Stimulated activated CD4-positive, alpha-beta T cell treated with anti-CD3 and anti-CD28 coated beads, TNF-alpha, amount 100 ng/mL, for 1 hour (primary cell): ENCODE measurements at places on chromosomes 3 and 15.

- no peak for DNase-seq
Measured at GRCh38 chr3:140719841-140720614, 42.2 kb downstream of the TRIM42 start.

DNA sequence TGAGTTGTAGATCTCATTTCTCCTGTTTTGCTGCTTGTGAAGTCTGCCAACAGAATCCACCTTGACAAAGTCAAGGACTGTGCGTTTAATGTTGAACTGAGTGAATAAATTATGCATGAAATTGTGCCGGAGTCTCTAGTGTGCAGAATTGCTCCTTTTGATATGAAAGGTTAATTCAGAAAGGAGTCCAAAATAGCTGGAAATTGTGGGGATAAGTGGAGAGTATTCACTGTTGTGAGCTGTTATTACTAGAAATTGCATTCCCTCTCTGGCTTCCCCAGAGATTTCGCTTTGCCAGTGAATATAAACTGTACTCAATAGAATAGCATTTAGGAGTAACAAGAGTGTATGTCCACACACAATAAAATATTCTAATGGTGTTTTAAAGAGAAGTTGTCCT lies 43.1 kb downstream of the SAMMSON start:
- DNase-seq, result no peak

DNA sequence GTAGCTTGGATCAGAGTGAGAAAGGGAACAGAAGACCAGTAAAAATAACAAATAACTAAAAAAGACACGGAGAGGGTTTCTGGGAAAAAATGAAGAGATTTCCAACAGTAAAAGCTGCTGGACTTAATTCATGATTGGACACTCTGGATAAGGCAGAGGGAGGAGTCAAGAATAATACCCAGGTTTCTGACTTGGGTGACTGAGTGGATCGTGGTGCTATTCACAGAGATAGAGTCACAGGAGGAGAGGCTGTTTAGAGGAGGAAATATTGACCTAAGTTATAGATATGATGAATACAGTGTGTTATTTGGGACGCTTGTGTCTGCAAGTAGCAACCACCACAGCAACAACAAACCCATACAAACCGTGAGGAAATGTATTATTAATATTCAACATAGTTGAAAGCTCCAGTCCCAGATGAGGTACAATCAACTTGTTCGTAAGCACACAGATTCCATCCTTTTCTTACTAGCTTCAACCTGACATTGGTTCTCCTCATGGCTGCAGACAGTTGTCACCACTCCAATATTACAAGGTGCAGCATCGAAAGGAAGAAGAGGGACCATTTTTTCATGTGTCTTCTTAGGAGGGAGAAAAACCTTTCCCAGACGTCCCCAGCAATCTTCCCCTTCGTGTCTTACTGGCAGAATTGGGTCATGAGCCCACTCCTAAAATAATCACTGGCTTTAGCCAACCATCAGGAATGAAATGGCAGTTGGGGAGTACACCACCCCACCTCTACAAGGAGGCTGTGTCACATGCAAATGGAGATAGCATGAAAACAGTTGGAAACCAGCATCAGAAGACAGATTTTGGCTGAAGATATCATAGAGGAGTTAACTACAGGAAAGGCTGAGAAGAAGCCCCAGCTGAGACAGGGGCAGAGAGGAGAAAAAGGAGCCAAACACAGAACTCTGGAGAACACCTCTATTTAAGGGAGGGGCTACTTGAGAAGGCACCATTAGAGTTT lies 387.8 kb downstream of the SHQ1 start:
- no peak for DNase-seq

DNA sequence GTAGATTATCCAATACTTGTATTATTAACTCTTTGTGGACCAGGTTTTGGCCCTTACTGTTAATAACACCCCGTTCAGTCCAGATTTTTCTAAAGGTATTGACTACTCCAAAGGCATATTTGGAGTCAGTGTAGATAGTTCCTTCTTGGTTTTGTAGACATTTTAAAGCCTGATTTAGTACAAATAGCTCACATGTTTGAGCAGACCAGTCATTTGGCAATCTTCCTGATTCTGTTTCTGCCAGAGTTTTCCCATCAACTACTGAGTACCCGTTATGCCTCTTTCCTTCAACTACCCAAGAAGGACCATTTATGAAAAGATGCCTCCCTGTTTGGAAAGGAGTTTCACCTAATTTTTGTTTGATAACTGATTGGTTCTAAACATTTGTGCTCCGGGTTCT lies 82.0 kb downstream of the CHCHD4 start:
- DNase-seq, result no peak

- DNase-seq, result no peak
Measured at GRCh38 chr3:15520185-15520584, 1.3 kb downstream of the COLQ start.

DNA sequence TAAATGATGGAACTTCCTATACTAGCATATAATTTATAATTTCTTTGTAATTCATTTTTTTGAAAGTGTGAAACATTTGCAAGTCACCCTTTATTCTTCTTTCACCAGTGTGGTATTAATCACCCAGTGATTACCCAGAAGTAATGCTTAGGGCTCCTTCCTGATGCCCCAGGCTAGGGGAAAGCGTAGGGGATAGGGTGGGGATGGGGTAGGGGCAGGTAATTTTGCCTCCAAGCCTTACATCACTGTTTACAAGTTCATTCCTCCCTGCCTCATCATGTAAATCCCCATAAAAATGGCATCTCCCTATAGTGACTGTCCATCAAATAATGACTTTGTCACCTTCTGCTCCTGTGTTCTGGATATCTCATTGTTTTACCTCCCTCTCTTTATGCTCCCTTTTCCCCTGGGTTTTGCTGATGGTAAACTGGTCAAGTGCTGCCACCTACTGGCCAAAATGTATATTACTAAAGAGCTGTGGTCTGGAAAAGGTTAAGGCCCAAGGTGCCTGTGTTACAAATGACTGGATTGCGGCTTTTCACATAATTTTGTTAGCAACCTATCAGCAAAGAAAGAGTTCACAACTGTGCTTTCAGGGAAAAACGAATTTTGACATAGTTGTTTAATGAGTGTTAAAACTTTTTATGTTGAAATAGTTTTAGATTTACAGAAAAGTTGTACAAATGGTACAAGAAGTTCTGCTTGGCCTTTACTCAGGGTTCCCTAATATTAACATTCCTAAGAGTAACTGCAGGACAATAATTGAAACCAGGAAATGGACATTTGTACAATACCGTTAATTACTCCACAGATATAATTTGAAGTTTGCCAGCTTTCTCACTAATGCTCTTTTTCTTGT lies 54.7 kb downstream of the ONECUT1 start:
- DNase-seq, result peak; percentile 16

GRCh38 chr15:35580606-35581005 lies 34.6 kb upstream of the DPH6 start:
- no peak for DNase-seq

- DNase-seq, result no peak
Measured at GRCh38 chr3:165653130-165653778, 184.0 kb downstream of the BCHE start.

- no peak for DNase-seq
Measured at GRCh38 chr3:184765047-184765729, 46.8 kb upstream of the VPS8 start.

DNA sequence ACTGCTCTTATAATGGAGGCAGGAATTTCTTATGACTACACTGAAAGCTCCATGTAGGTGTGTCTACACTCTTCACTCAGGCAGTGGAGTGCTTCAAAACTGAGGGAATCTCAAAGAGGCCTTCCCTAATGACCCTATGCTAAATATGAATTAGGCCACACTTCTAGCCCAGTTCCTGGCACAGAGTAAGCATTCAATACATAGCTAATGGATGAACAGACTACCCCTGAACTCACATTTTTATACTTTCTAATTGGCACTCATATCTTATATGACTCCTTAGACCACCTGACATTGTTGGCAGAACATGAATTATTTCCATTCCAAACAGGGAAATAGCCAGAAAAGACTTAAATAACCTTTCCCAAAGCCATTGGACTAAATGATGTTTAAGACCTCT lies 3.4 kb downstream of the RARRES1 start:
- DNase-seq, result no peak

DNA sequence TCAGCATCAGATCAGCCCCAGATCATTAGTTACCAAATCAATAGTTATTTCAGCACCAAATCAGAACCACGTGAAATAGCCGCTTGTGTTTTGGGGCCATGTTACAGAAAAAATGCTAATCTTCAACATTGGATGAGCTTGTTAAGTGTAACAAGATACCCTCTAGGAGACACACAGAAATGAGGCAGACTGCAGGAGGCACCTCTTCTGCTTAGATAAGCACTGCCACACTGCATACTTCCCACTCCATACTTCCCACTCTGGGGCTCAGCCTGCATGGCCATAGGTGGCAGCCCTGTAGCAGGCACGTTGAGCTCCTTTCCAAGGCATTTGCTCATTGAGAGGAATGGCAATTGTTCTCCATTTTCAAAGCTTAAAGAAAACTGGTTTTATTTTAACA lies 73.3 kb downstream of the CHCHD6 start:
- DNase-seq, result no peak

GRCh38 chr3:179961071-179961702 lies 75.5 kb downstream of the PEX5L start:
- DNase-seq, result no peak

DNA sequence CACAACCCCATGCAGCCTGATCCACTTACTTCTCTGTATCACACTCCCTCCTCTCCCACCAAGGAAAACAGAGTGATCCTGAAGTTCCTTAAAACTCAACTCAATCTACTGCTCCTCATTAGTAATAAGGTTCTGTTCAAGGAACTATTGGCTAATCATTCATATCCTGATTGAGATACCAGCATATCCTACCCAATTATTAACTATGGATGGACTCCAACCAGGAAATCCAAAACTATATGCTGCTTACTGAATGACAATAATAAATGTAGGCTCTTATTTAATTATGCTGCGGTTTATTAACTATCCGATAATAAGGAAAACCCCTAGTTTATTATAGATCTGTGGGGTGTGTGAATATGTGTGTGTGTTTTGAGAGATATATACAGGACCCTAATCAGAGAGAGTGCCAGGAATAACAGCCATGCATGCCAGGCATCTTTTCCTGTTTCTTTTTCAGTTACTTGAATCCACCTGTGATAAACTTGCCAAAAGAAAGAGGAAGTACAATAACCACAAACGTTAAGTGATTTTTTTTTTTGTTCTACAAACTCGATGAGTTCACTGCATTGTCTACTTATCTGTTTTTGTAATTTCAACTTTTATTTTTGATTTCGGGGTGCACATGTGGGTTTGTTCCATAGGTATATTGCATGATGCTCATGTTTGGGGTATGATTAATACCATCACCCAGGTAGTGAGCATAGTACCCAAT lies 1031.7 kb upstream of the CFAP20DC start:
- no peak for DNase-seq

DNA sequence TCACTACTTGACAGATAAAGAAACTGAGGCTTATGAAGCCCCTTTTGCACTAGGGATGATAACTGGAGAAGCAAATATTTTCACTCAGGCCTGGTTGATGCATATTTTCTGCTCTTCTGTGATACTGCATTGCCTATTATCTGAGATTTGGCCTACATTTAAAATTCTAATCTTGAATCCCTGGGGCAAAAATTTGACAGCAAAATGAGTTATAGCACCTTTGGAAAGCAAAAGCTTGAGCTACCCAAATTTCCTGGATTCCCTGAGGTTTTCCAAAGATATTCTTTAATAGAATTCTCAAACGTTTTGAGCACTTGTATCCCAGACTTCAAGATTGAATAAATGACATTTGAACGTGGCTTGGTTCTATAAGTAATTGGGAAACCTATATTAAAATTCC lies 86.1 kb downstream of the NAALADL2 start:
- DNase-seq, result no peak

DNA sequence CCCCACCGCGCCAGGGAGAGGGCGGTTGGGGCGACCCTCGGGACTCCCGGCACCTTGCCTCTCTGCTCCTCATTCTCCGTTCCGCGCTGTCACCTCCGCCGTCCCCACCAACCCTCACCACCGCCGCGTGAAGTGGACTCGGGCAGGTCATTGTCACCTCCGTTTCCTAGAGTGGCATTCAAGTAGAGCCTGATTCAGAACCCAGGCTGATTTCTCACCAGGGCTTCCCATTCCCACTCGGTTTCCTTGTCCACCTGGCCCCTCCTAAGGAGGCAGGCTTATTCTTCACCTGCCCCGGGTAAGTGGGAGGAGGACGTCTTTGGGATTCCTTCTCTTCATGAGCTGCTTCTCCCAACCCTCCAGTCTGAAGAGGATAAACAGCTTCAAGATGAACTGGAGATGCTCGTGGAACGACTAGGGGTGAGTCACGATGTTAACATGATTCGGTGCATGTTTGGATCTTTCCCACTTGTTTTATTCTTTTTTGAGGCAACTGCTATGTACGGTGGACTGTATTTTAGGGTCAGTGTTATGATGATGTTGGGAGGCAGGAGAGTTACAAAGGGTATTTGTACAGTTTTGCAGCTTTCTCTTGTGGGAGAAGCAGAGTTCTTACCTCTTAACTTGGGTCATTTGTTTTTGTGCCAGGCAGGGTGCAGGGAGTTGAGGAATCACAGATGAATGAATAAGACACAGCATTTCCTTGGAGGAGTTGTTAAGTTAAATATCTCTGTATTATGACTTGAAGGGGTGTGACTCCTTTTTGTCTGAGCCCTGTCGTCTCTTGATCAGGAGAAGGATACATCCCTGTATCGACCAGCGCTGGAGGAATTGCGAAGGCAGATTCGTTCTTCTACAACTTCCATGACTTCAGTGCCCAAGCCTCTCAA lies 692 bp downstream of the PSMD2 start:
- DNase-seq, result no peak

GRCh38 chr3:77102951-77103769 lies 63.3 kb downstream of the ROBO2 start:
- no peak for DNase-seq
